Head of caudate nucleus (tissue), 42 donors: ENCODE measurements at places on chromosomes 16 and 17.

- DNase-seq: no peak
Observed at GRCh38 chr17:81811705-81812570, 8.0 kb downstream of the GCGR start.

GRCh38 chr16:69325784-69326171 lies 4.6 kb downstream of the PDF start:
- peak; percentile 22 for DNase-seq

- DNase-seq: no peak
Observed at GRCh38 chr16:51831595-51832367, 680.7 kb upstream of the SALL1 start.

- no peak for DNase-seq
Observed at GRCh38 chr17:17696882-17697633, 15.8 kb downstream of the RAI1 start.

DNA sequence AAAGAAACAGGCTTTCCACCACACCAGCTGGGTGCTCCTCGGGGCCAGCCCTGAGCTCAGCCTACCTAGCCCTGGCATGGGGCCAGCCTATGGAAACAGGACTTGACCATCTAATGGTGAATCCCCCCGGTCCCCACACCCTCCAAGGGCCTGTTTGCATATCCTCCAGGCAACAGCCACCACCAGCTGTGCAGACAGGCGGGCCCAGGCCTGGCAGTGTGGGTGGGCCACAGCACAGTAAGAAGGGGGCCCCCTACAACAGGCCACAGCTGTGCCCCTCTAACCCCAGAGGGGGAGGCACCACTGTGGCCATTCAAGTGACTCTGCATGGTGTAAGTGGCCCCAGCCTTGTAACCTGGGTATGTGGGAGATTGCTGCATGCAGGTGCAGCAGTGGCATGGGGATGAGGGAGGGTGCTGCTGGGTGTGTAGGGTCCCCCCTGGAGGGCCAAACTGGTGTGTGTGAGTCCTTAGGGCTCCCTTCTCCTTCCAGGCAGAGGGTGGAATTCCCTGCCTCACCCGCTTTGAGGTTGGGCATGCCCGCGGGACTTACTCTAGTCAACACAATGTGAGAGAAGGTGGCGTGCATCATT lies 148.2 kb downstream of the C16orf78 start:
- no peak for DNase-seq

- DNase-seq: no peak
Observed at GRCh38 chr16:24825696-24826095, 20.1 kb upstream of the SLC5A11 start.
